ENCODE measurements at places on chromosomes 1 and 21.

DNA sequence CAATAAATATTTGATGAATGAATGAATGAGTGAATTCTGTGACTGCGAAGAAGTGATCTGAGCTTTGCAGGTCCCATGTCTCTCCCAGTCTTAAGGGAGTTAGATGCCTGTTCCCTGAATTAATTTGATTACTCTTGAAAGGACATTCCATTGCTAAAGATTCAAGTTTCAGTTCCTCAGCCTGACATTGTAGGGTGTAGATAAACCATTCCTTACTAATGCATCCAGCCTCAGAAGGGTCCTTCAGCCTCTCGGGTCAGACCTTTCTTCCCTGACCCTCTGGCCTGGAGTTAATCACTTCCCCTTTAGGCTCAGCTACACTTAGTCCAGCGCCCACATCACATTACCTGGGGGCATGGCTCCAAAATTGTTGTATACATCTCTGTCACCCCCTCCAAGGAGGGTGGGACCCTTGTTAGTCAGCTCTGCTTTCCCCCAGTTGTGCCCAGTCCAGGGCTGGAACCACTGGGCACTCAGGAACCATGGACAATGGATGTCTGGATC lies 2.6 kb downstream of the INSRR start:
- no peak for DNase-seq

GRCh38 chr1:203488539-203488938 lies 5.4 kb upstream of the OPTC start:
- DNase-seq: no peak

- no peak for DNase-seq
These were observed 62.9 kb upstream of the HOOK1 start for GRCh38 chr1:59751801-59752200.

DNA sequence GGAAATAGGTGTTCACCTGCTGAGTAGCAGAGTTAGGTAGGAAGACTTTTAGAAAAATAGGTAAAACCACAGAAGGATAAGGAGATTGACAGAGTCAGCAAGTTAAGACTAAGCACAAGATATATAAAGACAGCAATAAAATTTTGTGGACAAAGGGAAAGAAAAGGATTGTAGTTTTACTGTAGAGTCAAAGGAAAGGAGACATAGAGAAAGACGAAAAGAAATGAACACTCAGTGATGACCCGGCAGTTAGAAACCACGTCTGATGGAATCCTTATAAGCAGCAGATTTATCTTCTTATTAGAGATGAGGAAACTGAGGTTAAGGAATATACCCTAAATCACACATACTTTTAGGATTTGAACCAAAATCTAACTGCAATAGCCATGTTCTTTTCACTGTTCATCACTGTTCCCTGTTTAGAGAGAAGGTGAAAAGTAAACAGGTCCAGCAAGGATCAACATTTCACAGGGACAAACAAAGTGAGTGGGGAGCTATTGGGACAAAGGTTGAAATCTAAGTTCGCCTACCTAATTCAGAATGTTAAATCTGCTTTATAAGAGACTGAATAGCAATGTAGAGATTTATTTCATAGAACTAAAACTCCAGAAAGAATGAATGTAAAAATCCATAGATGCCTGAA lies 6.8 kb downstream of the FRRS1 start:
- DNase-seq: no peak

GRCh38 chr1:2267051-2267830 lies 39.1 kb downstream of the SKI start:
- DNase-seq: no peak

All from stimulated activated CD8-positive, alpha-beta memory T cell treated with anti-CD3 and anti-CD28 coated beads, Interleukin-4, amount 100 ng/mL, for 24 hours (primary cell).